ENCODE measurements at places on chromosomes 13 and 19.

DNA sequence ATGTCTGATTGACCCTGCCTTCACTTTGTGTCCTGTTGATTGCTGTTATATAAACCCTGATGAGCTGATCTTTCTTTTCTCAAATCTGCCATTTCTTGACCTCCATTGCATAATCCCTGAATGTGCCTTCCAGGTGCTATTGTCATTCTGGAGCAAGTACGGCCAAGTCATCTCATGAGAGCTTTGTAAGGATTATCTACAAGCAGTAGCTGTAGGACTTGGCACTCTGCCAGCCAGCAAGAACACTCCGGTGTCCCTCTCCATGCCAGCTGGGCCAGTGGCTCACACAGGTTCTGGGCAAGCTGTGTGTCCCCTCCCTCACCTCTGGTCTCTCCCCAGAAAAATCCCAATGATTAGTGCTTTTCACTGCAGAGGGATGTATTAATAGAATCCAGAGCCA is 348.1 kb downstream of the FOXO1 start:
- no peak for DNase-seq

- DNase-seq, result no peak
These were observed 26.8 kb downstream of the UBAC2 start for GRCh38 chr13:99227331-99227900.

DNA sequence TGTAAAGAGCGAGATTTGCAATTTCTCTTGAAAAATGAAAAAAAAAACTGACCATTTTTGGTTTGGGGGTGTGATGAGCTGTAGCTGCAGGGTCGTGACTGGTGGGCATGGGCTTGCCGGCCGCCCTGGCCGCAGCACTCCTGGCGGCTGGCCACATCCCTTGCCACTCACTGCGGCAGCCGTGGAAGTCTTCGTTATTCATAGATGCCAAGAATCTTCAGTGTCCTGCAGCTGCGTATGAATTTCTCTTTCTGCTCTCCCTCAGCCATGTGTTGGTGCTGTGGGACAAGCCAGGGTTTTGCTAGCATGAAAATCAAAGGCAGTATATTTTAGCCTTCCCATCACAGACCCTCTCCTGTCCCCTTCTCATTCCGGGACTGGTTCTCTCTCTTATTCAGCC is 151.7 kb upstream of the TSHZ3 start:
- DNase-seq, result no peak

GRCh38 chr13:99159331-99160061 is 41.2 kb upstream of the UBAC2 start:
- DNase-seq, result no peak

DNA sequence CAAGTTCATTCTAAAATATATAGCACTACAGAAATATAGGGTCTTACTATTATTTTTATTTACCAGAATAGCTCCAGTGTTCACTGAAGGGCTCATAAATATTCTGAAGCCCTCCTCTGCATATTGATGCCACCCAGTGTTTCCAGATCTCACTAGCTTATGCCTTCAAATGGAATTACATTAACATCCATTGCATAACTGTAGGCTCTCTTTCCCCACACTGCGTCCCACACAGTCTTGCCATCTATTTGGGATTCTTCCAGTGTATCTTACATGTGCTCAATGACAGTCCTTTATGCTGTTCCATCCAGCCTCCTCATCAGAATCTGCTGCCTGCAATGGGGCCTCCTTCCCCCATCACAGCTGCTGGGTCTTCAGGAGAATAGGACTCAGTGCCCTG is 137.2 kb downstream of the CYSLTR2 start:
- DNase-seq, result no peak

DNA sequence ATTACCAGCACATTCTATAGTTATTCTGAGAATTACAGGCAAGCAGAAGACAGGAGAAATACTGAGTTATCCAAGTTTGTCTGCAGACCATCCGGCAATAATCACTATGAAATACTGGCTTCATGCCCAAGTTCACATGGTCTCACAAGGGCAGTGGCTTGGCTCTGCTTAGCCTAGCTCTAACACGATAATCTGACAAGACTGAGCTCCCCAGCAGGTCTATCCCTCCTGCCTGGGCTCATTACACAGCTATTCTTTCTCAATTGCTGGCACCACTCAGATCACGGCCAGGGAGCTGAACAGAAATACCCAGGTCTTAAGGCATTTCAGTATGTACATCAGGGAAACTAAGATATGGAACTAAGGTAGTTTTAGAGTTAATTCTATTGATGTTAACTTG is 361.6 kb upstream of the PCDH20 start:
- DNase-seq, result no peak

DNA sequence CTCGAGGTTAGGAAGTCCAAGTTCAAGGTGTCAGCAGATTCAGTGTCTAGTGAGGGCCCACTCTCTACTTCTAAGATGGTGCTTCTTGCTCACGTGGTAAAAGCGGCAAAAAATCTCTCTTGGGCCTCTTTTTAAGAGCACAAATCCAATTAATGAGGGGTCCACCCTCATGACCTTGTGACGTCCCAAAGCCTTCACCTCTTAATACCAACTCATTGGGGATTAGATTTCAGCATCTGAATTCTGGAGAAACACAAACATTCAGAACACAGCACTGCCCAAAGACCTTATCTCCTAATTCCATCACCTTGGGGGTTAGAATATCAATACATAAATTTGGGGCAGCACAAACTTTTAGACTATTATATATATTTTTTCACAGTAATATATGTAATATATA is 146.4 kb upstream of the GPC6 start:
- DNase-seq, result no peak

- DNase-seq, result no peak
These were observed 15.4 kb upstream of the CD22 start for GRCh38 chr19:35313587-35313986.

DNA sequence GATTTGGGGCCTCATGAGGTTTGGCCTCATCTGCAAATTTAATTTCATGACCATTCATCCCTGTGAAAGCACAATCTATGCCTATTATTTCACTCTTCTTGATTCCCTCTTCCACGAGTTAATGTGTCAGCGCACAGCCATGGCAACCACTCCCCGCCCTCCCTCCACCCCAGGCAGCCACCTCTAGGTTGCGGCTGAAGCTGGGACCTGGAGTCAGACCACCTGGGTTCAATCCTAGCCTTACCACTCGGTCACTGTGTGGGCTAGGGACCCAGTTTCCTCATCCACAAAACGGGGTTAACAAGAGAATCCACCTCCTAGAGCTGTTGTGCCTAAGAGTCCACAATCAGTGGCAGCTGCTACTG is 9.8 kb downstream of the CHST8 start:
- DNase-seq, result no peak

- DNase-seq, result no peak
These were observed 2.1 kb upstream of the MLNR start for GRCh38 chr13:49217962-49218492.

DNA sequence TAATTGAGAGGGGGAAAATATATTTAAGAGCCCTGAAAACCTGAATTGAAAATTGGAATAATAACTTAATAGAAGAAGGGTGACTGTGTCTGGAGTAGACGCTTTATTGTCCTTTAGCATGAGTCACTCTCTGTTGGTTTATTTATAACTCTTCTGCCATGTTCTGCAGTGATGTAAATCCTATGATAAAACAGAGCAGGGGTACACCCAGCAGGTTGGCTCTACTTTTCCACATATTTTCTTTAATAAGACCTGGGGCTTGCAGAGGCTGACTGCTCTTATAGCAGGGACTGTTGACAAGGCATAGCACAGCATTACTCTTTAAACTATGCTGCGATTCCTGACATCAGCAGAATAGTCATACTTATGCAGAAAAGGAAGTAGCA is 389.9 kb upstream of the PCDH9 start:
- DNase-seq, result no peak

DNA sequence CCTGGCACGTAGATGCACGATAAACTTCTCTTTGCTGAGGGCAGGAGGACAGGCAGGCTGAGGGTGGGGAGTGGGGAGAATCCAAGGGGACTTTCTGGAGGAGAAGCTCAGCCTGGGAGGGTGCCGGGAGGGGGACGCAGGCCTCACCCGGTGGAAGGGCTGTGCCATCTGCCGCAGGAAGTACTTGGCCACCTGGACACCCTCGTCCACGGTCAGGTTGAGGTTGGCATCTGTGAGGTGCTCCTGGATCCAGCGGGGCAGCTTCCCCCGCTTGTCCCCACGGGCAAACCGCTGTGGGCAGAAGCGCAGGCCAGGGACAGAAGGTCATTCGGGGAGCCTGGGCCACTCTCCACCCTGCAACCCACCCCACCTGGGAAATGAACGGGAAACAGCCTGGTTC is 11.5 kb downstream of the KLC3 start:
- no peak for DNase-seq

- no peak for DNase-seq
These were observed 136.6 kb downstream of the FRY start for GRCh38 chr13:32168131-32168530.

DNA sequence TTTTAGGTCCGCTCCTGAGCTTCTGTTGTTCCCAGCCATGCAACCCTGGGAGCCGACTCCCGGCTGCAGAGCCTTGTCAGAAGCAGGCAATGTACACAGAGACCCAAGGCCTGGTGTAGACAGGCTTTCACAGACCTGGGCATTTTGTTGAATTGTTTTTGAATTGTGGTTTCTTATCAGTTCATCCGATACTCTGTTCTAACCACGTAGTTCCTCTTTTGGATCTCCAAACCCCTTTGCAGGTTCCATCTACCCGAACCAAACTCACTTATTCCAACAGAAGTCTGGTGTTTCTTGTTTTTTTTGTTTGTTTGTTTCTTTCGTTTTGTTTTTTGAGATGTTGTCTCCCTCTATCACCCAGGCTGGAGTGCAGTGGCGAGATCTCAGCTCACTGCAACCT is 6.3 kb upstream of the NLRP2 start:
- DNase-seq, result no peak

GRCh38 chr13:111882351-111882750 is 184.6 kb upstream of the SOX1 start:
- DNase-seq, result no peak

- no peak for DNase-seq
These were observed 766.4 kb upstream of the KLHL1 start for GRCh38 chr13:70874636-70875035.

DNA sequence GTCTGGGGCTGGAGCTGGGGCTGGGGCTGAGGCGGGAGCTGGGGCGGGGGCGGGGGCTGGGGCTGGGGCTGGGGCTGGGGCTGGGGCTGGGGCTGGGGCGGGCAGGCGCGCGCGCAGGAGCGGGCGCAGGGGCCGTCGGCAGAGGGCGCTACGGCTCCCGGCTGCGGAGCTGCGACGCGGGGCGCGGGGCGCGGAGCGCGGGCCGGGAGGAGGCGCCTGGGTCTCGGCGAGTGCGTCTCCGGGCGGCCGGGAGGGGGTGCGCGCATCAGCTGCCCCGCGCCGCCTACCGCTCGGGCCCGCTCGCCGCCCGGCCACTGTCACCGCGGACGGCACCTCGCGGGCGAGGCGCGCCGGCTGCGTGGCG is 422 bp upstream of the MTUS2 start:
- peak; percentile 50 for DNase-seq

DNA sequence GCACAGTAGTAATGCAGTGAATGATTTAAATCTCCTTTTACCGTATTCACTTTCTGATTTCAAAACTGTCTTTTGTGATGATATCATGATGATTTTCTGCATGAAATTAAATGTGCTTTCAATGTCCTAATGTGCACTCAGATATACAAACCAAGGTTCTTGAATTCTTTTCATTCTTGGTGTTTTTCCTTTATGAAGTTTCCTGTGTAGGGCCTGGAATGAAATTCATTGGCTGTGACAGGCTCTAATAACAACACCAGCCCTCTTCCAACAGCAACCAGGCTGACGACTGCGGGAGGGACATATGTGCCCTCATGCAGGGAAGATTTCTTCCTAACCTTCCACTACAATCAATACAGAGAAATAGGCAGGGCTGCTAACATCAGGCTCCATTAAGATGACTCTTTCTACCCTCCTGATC is 1052.0 kb downstream of the DIAPH3 start:
- no peak for DNase-seq

- peak; percentile 57 for DNase-seq
These were observed 74.5 kb upstream of the RAP2A start for GRCh38 chr13:97359181-97360057.

GRCh38 chr13:20441056-20441455 is 84.6 kb downstream of the CRYL1 start:
- DNase-seq, result no peak

DNA sequence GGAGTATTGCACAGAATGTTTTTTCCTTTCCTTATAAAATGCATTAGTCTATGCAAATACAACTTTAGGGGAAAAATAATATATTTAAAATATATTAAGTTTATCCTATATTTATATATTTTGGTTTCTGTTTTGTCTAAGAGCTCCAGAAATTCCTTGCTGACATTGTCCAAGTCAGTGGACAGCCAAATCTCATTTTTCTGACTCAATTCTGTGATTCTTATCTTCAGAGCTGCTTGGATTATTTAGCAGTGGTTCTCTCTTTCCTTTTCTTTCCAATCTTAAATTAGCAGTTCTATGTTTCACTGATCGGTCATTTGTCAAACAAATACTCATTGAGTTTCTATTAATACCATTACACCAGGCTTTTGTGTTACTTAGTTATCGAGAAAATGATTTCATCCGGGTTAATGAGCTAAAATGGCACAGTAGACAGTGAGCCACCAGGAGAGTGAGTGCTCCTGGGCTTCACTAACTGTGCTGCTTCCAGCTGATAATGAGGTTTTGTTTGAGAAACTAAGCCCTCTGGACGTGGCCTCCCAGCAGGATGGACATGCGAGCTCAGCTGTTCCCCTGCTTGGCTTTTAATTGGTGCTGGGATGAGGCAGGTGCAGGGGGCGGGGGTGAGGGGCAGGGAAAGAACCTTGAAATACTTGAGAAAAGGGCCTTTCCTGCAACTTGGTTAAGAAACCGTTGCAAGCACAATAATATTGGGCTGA is 44.0 kb downstream of the ATP11A start:
- no peak for DNase-seq

GRCh38 chr13:76538004-76538403 is 348.2 kb downstream of the KCTD12 start:
- DNase-seq, result no peak

DNA sequence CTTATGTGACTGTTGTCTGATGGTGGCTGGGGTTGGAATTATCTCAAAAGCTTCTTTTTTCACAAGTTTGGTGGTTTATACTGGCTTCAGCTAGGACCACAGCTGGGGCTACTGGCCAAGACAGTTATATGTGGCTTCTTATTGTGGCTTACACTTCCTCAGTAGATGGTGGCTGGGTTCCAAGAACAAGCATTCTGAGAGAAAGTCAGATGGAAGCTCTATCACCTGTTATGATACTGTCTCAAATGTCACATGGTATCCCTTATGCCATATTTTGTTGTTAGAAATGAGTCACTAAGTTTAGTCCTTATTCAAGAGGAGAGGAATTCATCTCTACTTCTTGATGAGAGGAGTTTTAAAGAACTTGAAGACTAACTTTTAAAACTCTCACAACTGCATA is 41.6 kb downstream of the NDFIP2 start:
- no peak for DNase-seq

Measured in CD4-positive, alpha-beta memory T cell (primary cell).